Activated CD8-positive, alpha-beta T cell treated with anti-CD3 and anti-CD28 coated beads, Interleukin-2, amount 10 ng/mL, durations not matched to agents 7 days and 5 days (primary cell): ENCODE measurements at places on chromosomes 6 and 20. TPM values are rescaled to one million over a fixed set of nuclear protein-coding genes. Genes with fewer than 3 reads are reported as not detected.

NECAB3 gene
- 38.2 TPM for total RNA-seq

DNA sequence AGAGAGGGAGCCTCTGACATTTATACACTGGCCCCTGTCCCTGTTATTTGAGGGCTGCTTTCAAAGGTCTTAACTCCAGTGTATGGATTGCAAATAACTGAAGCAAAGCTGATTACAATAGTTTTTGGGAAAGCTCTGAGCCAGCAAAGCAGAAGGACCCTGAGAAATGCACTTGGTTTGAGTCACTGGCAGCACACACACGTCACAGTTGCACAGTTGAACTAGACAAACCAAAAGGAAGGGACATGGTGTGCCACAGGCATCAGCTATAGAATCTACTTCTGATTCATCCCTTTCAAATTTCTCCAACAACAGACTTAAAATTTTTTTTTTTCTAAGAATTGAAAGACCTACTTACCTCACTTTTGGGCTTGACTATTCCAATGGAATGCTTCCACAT, 56.4 kb downstream of the SNRNP48 start:
- no peak for DNase-seq

DNA sequence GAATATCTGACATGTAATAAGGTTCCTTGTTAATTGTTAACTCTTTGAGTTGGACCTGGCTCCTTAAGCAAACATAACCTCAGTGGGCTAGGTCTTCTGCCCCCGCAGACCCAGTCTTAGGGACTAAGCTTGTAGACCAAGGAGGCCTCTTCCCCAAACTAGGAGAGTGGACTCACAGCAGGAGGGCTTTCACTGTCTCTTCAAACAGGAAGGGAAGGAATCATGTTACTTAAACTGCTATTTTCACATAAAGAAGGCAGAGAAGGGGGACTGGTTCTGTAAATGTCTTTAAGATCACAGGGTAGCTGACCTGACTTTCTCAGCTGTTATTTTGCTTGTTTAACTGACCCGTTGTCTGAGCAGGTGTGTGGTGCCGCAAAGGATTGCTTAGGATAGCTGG, 34.9 kb upstream of the PRDM1 start:
- DNase-seq = no peak

RGS17 gene
- not detected for total RNA-seq

- DNase-seq = no peak
Measured at GRCh38 chr6:119978274-119978889, 628.8 kb upstream of the MAN1A1 start.

GRCh38 chr20:41392871-41393704, 26.5 kb upstream of the EMILIN3 start:
- DNase-seq = no peak

- DNase-seq = no peak
Measured at GRCh38 chr6:80156221-80156620, 49.8 kb downstream of the BCKDHB start.

MYLK2 gene
- 0.66 TPM for total RNA-seq

DNA sequence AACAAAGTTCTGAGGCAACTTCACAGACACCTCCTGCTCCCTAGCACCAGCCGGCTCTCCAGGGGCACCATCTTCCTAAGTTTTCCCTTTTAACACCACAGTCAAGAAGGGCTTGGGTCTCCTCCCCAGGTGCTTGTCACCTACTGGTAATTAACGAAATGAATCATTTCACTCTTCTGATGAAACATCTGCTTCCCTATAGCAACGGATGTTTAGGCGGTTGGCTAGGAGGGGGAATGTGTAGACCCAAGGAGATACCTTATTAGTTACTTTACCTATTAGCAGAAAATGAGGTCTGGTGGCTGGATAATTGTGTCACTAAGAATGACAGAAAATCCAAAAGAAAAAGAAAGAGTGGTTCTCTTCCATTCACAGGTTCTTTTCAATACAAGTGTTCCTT, 46.3 kb upstream of the FABP7 start:
- no peak for DNase-seq

DNA sequence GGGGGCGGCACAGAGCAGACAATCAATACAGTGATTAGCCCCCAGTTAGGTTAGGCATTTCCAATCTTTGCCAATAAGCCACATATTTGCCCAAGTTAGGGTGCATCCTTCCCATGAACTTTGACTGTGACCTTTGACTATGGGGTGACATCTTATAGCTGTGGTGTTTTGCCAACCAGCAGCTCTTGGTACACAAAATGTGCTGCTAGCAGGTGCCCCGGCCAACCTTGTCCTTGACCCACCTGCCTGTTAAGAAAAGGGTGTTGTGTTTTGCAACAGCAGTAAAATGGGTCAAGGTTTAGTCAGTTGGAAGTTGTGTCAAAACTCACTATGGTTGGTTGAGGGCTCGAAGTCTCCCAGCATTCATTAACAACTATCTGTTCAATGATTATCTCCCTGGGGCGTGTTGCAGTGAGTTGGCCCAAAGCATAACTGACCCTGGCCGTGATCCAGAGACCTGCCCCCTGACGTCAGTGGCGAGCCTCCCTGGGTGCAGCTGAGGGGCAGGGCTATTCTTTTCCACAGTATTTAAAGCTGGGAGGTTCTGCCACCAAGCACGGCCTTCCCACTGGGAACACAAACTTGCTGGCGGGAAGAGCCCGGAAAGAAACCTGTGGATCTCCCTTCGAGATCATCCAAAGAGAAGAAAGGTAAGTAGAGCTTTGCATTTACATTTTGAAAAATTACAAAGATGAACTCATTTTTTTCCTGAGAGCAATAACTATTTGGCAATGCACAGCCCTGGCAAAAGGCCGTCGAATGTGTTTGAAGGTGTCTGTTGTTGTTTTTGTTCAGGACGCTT, at the start of gene PCK1:
TSS of gene PCK1 (plus strand) at position 557 of the 802 bp plus-strand sequence. CDS start 302 bp downstream, outside the sequence.
- no peak for DNase-seq

GPR6 gene
- not detected for total RNA-seq

C20orf96 gene
- 6.8 TPM for total RNA-seq

GRCh38 chr6:232982-233640, 59.2 kb upstream of the DUSP22 start:
- no peak for DNase-seq

GRCh38 chr20:50219600-50219999, 29.0 kb downstream of the CEBPB start:
- DNase-seq = no peak

GRCh38 chr6:100856146-100856545, 25.0 kb downstream of the ASCC3 start:
- no peak for DNase-seq

- DNase-seq = no peak
Measured at GRCh38 chr6:456358-456867, 64.9 kb downstream of the IRF4 start.
